ENCODE measurements at places on chromosomes 3 and 15. TPM values are rescaled to one million over a fixed set of nuclear protein-coding genes. Genes with fewer than 3 reads are reported as not detected.

NR2F2 gene
- 3.9 TPM for total RNA-seq

KCNAB1 gene
- total RNA-seq, result 2.5 TPM

AADACL2 gene
- total RNA-seq, result 78.2 TPM

DNA sequence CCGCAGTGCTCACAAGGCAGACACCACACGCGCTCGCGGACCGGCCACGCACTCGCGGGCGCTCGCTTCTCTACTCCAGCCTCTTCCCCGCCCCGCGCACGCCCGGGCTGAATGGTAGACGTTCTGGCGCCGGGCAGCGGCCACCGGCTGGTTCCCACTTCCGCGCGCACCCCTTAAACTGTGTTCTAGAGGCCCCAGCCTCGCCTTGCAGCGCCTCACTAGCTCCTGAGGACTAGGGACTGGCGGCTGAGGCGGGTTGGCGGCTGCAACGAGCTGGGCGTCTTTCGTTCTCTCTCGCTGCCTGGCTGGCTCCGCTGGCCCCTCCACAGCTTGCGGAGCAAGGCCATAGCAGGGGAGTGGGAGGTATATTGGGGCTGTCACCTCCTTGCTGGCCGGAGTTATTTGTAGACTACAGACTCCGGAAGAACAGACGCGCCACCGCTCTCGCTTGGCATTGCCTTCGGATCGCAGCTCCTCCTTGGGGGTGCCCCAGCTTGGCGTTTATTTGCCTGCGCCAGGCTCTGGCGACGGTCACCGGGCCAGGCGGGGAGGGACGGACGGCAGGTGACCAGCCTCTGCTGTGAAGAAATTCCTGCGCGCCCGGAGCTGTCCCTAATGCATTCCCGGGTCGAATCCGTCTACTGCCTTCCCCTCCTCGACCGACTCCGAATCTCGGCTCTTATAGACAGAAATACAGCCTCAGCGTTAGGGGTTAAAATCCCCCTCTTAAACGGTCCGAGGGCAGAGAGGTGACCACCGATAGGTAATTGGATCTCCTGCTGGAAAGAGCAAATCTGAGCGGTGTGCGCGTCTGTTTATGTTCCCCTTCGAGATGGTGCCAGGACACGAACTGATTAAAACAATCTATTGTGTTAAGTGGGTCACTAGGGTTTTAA, 1.3 kb downstream of the GREM1 start:
- DNase-seq, result no peak

DNA sequence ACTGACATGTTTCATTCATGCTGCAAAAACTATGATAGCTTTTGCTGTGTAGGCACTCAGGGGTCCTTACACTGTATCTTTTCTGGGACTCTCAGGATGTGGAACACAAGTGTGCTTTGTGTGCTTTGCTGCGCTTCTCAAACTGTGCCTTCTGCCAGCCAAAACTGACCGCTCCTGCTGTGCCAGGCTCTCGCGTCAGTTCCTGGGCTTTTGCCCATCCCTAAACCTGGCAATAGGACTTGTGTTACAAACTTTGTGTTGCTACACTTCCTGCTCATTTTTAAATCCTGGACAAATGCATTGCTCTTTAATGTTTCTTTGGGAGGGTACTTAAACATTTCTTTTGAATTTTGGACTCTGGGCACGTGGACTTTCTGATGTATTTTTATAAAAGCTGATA, 60.3 kb downstream of the DIPK2A start:
- no peak for DNase-seq

Measured in lower leg skin (tissue), 4 donors.